ENCODE measurements at places on chromosomes 5 and 9.
A peak's percentile ranks its signal among the peaks of the same experiment; 100 is the strongest.

GRCh38 chr5:161966564-161966963 lies 101.0 kb upstream of the GABRG2 start:
- DNase-seq, result no peak

- no peak for DNase-seq
Measured at GRCh38 chr9:130294664-130295063, 29.1 kb downstream of the HMCN2 start.

DNA sequence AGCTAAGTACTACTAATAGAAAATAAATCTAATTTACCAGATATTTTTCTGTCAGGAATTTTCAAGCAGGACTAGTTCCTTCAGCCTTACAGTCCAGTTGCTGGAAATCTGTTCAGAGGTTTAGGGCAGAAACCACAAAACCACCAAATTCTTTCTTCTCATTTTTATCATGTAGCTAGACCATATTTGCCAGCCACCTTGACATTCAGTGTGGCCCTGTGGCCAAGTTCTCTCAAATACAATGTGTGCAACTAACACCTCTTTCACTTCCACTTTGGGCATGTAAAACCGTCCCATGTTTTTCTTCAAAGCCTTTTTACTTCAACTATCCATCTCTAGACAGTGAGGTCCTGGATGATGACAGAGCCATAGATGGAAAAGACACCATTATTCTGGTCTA lies 1133.2 kb upstream of the CDH18 start:
- DNase-seq, result no peak

DNA sequence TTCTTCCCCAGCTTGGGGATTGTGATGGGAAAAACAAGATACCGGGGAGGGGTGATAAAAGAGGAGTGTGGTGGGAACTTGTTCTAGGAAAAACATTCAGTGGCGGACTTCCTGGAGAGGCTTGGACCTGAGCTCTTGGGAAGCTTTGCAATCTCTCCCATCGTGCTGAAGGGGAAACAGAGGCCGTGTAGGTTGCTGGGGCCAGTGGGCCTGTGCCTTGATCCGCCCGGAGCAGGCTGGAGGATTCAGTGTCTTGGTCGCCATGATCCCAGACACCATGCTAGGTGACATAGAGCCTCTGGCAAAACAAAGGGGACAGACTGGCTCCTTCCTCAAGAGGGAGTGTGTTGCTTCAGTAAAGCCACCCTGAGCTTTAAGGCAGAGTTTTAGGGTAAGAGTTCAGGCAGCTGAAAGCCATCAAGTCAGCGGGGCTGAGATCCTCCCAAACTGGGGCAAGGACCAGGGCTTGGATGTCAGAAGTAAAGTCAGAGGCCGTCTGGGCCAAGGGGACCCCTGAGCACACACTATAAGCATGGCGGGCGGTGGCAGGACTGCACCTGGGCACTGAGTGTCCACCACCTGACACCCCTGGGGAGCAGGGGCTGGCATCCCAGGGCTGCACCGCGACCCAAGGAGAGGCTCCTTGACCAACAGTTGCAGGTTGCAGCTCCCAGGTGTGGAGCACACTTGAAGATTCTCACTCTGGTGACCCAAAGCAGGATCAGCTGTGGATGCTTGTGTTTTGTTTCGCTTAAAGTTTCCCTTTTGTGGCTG lies 44.7 kb downstream of the TRIP13 start:
- no peak for DNase-seq

GRCh38 chr5:167967494-167968177 lies 323.8 kb upstream of the WWC1 start:
- no peak for DNase-seq

GRCh38 chr9:89071591-89071990 lies 80.3 kb downstream of the S1PR3 start:
- DNase-seq, result no peak

DNA sequence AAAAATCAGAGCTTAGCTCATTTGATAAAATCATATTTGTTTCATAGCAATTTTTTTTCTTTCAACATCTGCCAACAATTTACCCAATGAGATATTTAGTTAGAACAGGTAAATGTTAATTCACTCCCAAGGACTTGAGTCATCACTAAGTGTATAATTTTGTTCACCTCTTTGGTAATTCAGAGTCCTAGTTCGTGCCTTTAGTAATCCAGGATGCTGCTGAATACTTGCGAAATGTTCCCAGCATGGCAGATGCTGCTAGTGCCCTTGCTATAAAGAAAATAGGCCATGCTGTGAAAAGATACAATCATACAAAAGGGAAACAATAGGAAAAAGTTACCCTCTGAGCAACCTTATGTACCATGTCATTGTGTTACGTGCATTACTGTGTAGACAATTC lies 210.5 kb downstream of the CSNK1G3 start:
- DNase-seq, result no peak

DNA sequence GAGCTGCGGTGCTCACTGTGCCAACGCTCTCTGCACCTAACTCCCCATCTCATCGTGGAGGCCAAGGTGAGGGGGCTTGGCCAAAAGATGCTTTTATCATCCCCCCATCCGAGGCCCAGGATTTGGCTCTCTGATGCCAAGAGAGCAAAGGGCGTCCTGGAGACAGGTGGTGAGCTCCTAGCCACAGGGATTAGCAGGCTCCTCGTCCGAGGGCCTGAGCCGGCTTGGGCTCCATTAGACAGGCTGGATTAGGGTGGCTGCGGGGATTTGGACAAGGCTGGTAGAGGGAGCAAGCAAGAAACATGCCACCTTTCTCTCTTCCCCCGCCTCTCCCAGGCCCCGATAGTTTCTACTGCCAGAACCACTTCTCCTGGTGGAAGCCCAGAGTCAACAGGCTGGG lies 1.0 kb upstream of the GRM6 start:
- DNase-seq, result no peak

DNA sequence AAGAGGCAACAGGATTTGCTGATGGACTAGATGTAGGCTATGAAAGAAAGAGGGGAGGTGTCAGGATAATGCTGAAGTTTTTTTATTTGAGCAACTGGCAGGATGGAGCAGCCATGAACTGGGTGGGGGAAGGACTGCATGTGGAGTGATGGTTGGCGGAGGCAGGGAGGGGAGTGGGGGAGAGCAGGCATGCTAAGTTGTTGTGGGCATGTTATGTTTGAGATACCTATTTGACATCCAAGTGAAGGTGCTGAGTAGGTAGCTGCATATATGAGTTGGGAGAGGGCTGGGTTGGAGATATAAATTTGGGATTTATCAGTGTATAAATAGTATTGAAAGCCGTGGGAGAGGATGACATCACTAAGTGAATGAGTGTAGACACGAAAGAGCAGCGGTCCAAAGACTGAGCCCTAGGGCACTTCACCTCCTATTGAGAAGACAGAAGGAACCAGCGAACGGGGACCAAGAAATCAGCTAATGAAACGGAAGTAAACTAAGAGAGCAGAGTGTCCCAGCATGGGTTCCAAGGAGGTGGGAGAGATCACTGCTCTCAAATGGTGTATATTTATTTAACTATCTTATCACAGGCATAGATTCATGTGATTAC lies 7.4 kb downstream of the BSPRY start:
- DNase-seq, result no peak

DNA sequence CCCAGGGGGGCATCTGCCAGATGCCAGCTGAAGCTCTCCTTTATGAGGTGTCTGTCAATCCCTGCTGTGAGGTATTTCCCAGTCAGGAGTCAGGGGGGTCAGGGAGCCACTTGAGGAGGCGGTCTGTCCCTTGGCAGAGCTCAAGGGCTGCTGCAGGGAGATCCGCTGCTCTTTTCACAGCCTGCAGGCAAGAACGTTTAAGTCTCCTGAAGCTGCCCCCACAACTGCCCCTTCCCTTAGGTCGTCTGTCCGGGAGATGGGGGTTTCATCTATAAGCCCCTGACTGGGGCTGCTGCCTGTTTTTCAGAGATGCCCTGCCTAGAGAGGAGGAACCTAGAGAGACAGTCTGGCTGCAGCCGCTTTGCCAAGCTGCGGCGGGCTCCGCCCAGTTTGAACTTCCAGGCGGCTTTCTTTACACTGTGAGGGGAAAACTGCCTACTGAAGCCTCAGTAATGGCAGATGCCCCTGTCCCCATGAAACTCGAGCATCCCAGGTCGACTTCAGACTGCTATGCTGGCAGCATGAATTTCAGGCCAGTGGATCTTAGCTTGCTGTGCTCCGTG lies 148.3 kb downstream of the RPS23 start:
- DNase-seq, result no peak

GRCh38 chr5:170832241-170832640 lies 29.6 kb upstream of the RANBP17 start:
- no peak for DNase-seq

GRCh38 chr9:133374612-133375115 lies 1.2 kb downstream of the SURF4 start:
- DNase-seq, result peak; percentile 71

DNA sequence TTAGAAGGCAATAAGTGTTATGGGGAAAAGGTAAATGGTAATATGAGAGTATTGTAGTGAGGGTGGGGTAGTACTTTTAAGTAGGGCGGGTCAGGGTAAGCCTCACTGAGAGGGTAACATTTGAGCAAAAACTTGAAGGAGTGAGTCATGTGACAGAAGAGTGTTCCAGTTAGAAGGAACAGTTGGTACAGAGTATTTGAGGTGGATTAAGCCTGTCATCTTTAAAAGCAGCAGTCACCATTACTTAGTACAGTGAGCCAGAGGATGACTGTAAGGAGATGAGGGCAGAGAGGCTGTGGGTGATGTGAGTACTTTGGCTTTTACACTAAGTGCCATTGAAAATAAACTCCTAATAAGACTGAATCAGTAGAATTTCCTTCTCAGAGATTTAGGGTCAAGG lies 54.8 kb downstream of the UBAP1 start:
- DNase-seq, result no peak
